Omental fat pad (tissue), 4 donors: ENCODE measurements at places on chromosomes 3 and 15. TPM values are rescaled to one million over a fixed set of nuclear protein-coding genes. Genes with fewer than 3 reads are reported as not detected.

The TTC14 gene
- 35.7 TPM for total RNA-seq

The FGF12 gene
- total RNA-seq, result 9.3 TPM

The WDR49 gene
- 0.65 TPM for total RNA-seq

The SLC24A5 gene
- total RNA-seq, result not detected

The PLSCR5 gene
- total RNA-seq, result not detected

The TMEM40 gene
- not detected for total RNA-seq

The SKOR1 gene
- 0.24 TPM for total RNA-seq

The SCN11A gene
- 0.63 TPM for total RNA-seq

The KNL1 gene
- 3.5 TPM for total RNA-seq

The C15orf61 gene
- total RNA-seq, result 3.8 TPM

The IL5RA gene
- total RNA-seq, result 0.46 TPM

The FSIP1 gene
- 0.32 TPM for total RNA-seq

The SLC22A14 gene
- not detected for total RNA-seq

The SERPINI2 gene
- not detected for total RNA-seq

- DNase-seq, result no peak
These were observed 281.9 kb upstream of the LRRFIP2 start for GRCh38 chr3:37456270-37456708.

- no peak for DNase-seq
These were observed 26.4 kb upstream of the RYR3 start for GRCh38 chr15:33284336-33284735.

DNA sequence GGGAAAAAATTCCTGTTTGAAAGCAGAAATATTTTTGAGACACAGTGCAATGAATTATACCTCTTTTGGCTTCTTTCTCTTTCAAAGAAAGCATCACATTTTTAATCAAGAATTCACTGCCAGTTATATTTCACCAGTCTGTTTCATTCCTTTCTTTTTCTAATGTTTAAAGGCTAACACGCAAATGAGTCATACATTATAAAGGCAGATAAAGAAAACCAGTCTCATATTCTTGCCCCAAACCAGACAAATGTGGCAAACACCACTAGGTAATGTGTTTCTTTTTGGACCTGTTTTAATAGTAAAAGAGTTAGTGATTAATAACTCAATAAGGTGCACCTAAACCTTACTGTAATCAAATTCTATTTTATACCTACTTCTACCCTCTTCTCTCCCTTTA lies 83.8 kb downstream of the PLOD2 start:
- no peak for DNase-seq

GRCh38 chr3:134407239-134407625 lies 33.0 kb upstream of the AMOTL2 start:
- no peak for DNase-seq

DNA sequence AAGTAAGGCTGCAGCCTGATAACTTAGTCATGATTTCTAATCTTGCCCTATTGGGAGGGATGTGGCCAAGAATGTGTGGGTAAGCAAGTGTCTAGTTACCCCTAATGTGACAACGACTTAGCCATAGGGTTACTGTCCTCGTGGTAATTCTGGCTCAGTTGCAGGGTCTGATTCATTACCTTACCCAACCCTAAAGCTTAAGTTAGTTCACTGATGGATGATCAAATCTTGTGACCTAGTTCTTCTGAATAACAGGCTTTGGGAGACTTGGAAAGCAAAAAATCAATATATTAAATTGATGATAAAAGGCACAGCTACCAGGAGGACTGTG lies 1.6 kb upstream of the INTS14 start:
- no peak for DNase-seq

GRCh38 chr15:33157371-33158037 lies 37.0 kb downstream of the FMN1 start:
- DNase-seq, result no peak

DNA sequence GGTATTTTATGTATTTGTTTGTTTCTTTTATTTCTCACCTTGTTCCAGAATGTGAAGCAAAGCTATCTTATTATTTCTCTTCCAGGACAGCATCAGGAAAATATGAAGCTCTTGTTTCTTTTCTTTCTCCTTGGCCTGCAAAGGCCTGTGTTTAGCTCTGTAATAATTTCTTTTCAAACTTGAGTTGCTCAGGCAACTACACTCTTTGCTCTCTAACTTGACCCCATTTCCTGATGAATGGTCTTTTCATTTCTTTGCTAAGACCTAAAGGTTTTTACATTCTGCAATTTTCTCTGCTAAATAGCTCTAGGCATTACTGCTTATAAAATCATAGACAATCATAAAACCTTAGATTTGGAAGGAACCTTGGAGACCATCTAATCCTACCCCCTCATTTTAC lies 26.2 kb upstream of the ZNF770 start:
- DNase-seq, result no peak

GRCh38 chr3:30728143-30728542 lies 121.7 kb downstream of the TGFBR2 start:
- no peak for DNase-seq

DNA sequence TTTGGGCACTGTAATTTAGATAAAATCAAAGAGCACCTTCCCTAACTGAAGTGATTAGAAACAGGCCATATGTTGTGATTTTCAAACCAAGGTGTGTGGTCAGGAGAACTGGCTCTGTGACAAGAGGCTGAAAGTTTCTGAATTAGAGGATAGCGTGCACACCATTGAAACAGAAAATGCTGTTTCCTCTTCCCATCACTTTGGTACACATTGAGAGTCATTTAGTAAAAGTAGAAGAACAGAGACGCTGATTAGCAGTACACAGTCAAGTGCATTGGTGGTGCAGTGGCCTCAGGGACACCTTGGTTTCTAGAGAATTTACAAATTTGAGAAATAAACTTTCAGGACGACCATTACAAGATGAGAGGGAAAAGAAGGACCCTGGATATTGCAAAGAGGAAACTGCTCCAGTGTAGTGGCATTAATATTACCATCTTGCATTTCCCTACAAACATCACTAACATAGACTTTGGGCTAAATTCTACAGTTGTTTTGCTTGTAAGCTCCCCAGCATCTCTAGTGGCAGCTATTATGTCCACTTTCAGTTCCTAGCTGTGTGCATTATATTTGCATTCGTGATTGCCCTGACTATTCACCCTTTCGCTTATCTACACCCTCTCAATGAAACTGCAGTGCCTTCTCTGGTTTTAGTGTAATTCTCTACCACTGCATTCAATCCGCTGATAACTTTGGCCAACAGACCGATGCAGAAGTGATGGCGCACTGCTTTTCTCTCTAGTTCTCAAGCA lies 728.1 kb upstream of the GRM7 start:
- no peak for DNase-seq

GRCh38 chr3:61828880-61829721 lies 267.7 kb downstream of the PTPRG start:
- DNase-seq, result no peak

DNA sequence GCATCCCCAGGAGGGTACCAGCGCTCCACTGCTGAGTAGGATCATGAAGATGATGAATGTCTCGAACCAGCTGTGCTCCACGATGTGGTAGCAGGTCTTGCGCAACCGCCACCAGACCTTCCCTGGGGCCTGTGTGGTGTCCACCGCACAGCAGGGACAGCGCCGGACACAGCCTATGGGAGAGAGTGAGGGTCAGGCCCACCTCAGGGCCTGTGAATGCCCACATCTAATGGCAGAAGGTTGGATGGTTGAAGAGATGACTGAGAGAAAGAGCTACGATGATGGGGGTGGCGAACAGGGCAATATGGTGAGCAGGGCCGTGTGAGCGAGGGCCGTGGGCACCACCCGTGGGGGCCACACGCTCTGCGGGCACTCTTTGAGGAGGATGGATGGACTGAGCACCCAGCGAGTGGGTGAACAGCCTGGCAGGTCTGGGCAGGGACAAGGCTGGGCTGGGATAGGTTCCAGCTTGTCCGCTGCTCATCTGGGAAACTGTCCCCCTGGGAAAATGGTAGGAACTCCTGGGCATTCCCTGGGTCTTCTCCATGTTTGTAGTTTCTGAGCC lies 74.1 kb downstream of the SCN5A start:
- no peak for DNase-seq

DNA sequence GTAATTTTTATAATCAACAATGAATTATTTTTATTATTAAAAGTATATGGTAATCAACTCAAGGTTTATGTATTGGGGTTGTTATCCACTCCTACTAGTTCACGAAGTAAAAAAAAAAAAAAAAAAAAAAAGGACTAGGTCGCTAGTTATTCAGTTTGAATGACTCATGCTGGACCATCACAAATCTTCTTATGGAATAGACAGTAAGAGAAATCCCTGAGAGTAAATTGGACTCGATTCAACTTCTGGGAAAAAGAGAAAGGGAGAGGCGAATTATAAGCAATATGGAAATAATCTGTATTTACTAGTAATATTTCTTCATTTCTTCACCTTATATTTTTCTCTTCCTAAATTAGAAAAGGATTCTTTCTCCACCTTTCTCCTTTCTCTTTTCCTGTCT lies 2.0 kb downstream of the MYEF2 start:
- DNase-seq, result no peak

DNA sequence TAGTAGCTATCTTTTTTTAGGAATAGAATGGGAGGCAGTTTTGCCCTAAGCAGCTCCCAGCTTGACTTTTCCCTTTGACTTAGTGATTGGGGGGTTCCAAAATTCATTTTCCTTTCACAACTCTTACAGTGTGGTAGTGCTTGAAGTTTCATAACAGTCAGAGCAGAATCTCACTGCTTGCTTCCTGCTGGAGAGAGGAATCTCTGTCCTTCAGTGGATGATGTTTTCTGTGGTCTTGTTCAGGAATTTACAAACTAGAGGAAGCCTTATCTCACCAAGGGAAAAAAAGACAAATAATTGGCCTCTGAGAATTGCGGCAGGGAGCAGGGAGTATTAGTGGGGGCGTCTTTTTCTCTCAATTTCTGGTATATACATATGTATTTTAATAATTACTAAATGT lies 326.6 kb upstream of the C2CD4B start:
- DNase-seq, result no peak

GRCh38 chr3:150433347-150433746 lies 25.2 kb downstream of the TSC22D2 start:
- no peak for DNase-seq

DNA sequence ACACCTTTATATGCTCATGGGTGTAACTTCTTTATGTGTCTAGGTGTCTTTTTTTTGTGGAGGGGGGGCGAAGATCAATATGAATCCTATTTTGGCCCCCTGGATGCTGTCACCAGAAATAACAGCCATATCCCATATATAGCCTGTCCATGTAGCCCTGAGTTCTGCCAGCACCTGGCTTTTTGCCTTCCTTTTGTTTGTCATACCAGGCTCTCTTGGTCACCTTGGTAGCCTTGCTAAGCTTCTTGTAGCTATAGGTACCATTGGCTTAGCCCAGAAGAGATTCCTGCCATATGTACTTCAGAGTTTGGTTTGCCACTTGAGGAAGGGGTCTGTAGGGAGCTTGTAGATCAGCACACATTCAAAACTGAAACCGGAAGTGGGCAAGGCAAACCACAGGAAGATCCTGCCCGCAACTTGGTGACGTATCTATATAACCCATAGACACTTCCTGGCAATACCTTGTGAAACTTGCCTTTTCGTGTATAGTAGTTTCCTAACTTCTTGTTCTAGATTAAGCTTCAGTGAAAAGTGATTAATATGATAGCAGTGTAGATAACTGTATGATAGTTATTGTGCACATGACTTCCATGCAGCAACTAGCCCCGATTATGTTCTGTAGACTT lies 11.9 kb downstream of the RASA2 start:
- no peak for DNase-seq

GRCh38 chr3:24640330-24640877 lies 145.8 kb upstream of the THRB start:
- DNase-seq, result no peak

DNA sequence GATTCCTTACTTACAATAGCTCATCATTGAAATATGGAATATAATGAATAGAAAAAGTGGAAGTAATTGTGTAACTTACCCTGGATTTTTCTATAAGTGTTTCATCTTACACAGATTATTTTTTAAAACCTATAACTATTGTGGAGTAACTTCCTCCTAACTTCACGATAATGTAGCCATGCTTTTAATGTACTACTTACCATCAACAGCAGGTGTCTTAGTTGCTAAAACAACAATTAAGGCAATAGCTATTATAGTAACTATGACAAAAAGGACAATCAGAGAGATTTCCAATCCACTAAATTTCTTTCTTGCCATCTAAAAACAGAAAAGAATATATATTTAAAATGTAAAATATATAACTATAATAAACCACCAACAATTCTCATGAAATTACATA lies 2.6 kb downstream of the SI start:
- DNase-seq, result no peak

- no peak for DNase-seq
These were observed 31.3 kb downstream of the TRAK1 start for GRCh38 chr3:42122261-42123011.

- DNase-seq, result no peak
These were observed 25.9 kb upstream of the PLXNA1 start for GRCh38 chr3:126956866-126957650.

DNA sequence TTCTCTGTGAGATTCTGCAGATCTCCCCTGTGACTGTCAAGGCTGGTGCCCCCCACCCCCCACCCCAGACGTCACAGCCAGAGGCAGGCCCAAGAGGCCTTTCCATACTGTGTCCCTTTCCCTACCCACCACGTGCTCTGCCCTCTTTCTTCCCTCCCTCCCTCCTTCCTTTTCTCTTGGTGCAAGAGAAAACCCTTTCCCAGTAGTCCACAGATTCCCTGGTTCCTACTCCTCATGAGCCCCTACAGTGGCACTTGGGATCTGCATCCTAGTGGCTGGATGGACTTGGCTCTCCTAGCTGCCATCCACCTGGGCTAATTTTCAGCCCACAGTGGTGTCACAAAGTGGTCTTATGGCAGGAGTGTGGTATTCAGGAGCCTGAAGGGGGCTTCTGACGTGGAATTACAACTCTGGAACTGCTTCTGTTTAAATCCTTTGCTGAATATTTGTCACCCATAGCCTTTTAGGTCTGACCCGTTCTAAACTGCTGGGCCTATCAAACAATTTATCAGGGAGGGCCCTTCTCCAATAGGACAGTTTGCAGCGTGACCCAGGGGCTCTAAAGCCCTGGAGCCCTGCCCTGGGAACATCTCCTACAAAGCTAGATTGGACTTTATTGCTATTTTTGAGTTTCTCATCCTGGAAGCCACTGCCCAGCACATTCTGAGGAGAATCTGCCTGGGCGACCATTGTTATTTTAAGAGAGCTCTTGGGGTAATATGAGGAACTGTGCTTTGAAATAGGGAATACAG lies 35.3 kb downstream of the KLF13 start:
- DNase-seq, result no peak

DNA sequence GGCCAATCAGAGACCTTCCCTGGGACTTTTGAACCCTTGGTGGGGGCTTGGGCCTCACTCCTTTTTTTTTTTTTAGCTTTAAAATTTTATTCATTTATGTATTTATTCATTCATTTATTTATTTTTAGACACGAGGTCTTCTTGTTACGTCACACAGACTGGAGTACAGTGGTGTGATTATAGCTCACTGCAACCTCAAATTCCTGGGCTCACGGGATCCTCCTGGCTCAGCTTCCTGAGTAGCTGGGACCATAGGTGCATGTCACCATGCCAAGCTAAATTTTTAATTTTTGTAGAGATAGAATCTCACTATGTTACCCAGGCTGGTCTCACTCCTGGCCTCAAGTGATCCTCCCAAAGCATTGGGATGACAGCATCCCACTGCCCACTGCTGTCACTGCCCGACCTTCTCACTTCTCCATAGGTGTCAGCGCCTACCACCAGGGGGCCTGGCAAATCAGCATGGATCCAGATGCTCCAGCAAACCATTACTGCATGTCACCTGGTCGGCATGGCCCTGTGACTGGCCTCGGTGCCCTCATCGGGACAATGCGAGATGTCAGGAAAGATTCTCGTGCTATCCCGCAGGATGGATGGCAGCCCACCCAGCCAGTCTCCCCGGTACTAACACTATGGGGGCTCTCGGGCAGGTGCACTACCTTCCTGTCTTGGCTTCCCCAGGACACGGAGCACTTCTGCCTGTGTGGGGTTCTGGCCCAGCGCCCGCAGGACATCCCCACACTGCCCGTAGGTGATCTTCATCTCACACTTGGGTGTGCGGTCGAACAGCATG lies 3.0 kb downstream of the MYL3 start:
- no peak for DNase-seq
